ENCODE measurements at places on chromosomes 7 and 10. TPM values are rescaled to one million over a fixed set of nuclear protein-coding genes. Genes with fewer than 3 reads are reported as not detected.

DNA sequence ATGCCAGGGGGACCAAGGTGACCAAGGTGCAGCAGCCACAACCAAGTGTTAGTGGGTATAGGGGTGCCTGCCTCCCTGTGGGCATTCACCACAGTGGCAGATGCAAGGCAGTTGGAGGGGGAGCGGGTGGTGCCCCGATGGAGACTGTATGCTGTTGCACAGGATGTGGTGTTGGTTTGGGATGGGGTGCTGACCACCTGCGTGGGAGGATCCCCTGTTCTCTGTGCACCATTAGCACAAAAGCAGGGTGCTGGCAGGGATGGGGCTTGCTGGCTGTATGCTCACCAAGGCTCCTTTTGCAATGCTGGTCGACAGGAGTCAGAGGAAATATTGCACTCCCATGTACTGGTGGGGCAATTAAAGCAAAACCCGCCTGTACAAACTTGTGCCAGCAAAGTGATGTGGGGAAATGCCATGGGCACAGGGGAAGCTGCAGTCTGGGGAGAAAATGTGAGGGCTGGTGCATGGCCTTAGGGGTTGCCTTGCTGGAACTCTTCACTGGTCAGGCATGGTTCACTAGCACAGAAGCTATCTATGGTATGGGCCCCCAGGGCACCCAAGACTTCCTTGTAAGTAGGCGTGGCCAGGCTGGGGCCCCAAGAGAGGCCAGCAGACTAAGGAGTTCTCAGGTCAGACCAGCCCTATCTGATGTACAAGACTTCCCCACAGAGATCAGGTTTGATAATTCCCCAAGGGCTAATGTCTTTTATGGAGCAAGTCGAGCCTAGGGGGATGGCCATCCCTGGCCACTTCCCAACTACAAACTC, 51.9 kb upstream of the GNAT3 start:
- no peak for DNase-seq

- no peak for DNase-seq
These were observed 1.6 kb upstream of the ALOX5 start for GRCh38 chr10:45372251-45372951.

DNA sequence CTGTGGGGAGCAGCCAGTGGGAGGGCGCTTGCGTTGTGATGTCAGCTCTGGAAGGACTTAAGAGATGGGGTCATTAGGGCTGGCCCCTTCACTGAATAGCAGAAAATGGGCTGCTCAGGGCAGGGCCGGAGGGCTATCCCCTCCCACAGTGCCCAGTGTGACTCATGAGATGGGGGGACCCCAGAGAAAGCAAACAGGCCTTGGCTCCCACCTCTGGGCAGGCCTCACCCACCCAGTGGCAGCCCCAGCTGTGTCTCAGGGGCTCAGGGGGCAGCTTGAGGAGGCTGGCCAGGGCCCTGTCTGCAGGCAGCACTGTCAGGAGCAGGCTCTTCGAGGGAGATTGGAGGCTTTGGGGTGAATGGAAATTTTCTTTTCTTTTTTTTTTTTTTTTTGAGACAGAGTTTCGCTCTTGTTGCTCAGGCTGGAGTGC, 168.3 kb downstream of the SLIT1 start:
- DNase-seq: no peak

DNA sequence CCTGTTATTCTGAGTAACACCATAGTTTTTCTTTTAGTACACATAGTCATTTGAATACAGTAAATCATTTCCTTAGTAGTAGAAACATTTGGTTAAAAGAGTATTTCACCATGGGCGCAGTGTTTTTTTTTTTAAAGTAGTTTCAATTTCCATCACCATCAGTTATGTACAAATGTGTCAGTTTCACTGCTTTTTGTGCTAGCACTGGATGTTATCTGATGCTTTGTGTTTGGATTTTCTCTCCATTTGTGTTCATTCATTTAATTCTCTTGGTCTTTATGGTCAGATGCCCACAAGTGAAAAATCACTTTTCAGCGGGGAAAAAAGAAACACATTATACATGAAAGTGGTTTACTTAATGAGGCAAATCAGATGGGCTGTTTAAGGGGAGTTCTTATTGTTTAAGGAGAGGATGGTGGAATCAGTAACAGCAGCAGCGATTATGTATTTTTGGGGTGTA, 16.0 kb upstream of the HK1 start:
- no peak for DNase-seq

DNA sequence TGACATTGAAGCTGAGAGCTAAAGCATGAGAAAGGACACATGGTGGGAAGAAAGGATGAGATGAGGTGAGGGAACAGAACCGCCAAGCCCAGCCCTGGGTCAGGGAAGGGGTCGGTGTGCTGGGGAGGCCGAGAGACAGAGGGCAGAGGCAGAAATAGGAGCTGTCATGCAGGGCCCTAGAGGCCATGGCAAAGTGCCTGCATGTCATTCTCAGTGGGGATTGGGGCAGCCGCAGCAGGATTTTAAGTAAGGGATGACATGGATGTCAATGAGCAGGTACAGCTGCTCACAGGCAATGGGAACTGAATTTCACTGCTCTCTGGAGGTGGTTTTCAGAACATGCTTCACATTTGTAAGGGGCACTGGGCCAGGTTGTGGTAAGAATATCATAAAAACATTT, 227.4 kb downstream of the RAB11FIP2 start:
- DNase-seq: no peak

- no peak for DNase-seq
These were observed 145.2 kb upstream of the ANK3 start for GRCh38 chr10:60534761-60535389.

GRCh38 chr7:13981070-13981469, 8.4 kb downstream of the ETV1 start:
- DNase-seq: no peak

DNA sequence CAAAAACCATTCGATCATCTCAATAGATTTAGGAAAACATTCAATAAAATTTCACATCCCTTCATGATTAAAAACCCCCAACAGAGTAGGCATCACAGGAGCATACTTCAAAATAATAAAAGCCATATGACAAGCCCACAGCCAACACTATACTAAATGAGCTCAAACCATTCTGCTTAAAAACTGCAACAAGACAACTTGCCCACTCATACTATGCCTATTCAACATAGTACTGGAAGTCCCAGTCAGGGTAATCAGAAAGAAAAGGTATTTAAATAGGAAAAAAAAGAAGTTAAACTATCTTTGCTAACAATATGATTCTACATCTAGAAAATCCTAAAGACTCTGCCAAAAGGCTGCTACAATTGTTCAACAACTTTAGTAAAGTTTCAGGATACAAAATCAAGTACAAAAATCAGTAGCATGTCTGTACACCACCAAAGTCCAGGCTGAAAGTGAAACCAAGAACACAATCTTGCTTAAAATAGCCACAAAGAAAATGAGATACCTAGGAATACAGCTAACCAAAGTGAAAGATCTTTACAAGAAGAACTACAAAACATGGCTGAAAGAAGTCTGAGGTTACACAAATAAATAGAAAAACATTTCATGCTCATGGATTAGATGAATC, 882.6 kb downstream of the GRM8 start:
- no peak for DNase-seq

- DNase-seq: no peak
These were observed 196.3 kb downstream of the CDCA7L start for GRCh38 chr7:21749378-21749777.

DNA sequence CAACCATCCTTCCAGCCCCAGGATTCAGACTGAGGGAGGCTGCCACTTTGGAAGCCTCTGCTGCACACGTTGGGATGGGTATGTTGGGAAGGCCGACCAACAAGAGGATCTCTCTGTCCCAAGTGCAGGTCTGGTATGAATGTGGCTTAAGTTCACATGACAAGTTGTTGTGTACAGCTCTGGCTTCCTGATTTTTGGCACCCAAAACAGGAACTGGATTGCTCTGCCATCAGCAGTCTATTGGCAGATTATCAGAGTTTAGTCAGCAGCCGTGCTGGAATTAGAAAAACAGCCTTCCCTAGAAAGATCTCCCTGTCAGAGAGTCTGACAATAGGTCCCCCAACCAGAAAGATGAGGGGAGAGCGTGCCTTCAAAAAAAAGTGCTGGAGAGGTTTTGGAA, 66.9 kb downstream of the GOLGA7B start:
- no peak for DNase-seq

GRCh38 chr7:37211097-37211880, 237.4 kb downstream of the ELMO1 start:
- no peak for DNase-seq

DNA sequence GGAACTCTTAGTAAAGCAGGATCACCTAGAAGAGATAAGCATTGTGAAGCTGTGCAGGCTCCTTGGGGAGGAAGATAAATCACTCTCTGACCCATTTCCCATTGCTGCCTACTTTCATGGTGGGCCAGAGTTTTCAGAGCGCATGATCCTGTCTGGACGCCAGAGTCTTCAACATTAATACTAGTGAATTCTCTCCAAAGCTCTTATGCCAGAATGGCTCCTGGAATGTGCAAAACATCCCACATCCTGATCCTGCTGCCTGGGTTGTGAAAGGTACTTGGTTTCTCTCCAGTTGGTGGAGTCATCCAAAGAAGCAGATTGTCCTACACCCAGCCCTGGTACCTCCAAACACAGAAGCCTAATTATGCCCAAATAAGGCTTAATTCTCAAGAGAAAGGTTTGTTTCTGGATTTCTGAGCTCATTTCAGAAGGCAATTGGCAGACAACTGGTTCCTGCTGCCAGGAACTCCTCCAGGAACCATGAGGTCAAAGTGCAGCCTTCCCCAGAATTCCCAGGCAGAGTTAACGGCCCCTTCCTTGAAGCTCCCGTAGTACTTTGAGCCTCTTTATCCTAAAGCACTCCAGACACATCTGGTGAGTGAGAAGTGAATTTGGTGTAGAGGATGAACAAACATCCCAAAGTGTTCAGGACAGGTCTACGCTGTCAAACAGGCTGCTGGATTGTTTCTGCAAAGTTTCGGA, 495.2 kb downstream of the PLXNA4 start:
- DNase-seq: no peak

DNA sequence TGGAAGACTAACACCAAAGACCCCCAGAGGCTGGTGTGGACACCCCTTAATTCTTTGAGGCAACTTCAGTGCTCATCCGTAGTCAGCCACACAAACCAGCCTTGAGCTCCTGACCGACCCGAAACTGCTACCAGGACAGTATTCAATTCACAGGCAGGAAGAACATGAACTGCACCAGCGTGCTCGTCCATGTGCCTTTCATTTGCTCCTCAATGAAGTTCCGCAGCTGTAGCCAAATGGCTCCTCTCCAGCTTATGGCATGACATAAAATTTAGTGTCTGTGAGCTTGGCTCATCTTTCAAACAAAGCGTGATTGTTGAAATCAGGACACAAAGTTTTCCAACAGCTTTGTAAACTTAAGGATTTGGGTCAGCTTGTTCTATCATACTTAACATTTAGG, 144.1 kb upstream of the FAM171A1 start:
- DNase-seq: no peak

GRCh38 chr7:100681491-100682227, 8.1 kb downstream of the GNB2 start:
- DNase-seq: no peak

DNA sequence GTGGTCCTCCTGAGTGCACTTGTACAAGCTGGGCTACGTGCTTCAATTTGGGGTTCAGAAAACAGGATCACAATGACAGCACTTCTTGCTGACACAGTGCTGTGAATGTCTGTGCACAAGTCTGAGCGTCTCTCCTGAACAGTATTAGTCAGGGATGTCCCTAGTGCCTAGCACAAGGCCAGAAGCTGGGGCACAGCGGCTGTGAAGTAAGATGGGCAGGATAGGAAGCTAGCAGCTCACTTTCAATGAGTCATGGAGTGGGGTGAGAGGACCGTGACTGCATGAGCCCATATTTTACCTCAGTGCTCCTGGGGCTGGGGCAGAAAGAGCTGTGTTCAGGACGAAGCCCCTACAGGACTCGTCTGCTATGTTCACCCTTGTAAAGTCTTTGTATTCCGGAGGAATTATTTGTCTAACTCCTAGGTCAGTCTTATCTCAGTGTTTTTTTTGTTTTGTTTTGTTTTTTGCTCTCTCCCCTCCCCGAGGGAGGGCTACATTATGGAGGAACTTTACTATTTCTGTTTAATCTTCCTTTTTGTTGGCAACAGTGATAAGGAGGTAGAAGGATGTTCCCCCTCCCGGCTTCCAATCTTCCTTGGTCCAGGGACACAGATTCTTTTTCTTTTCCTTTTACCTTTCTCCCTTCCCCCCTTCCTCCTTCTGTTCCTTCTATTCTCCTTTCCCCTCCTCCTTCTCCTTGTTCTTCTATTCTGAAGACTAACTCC, 2.8 kb upstream of the LRMDA start:
- no peak for DNase-seq

DNA sequence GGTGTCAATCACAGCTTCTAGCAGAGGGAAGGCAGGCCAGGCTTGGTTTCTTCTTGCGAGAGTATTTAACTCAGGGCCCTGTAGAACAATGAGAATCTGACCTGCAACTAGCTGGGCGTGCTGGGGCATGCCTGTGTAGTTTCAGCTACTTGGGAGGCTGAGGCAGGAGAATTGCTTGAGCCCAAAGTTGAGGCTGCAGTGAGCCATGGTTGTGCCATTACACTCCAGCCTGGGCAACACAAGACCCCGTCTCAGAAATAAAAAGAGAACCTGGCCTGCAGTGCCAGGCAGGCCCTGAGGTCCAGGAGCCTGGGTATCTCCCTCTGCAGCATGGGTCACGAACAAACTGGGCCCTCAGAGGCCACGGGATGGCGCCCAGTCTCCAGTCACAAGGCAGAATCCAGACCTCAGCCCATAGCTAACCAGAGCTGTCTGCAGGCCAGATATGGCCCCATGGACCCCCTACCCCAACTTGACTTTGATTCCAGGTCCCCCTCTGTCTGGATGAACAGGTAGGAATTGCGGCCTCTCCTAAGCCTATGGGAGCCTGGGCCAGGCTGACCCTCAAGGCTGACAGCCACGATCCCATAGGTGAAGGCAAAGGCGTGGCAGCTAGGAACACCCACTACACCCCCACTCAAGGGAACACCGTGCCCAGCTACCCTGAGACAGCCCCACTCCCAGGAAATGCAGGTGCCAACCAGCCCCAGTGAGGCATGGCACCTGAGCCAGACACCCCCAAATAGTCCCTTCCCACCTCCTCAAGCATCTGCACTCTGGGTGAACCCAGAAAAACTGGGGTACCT, 102.7 kb upstream of the TNRC18 start:
- DNase-seq: no peak

DNA sequence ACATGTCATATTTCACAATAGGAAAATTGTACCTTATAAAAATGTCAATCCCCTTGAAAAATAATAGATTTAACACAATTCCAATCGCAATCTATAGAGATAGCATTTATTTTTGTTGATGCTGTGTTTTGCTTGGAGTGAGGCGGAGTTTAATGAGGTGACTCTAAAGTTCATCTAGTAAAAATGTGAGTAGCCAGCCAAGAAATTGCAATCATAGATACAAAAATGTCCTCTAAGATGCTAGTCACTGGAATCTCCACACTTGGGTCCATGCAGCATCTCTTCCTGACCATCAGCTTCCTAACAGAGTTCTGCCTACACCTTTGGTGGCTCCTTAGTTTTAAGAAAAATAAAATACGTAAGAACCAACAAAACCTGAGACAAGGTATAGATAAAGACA, 44.9 kb downstream of the GLI3 start:
- DNase-seq: no peak

GRCh38 chr7:79185605-79186004, 267.9 kb downstream of the MAGI2 start:
- no peak for DNase-seq

- DNase-seq: no peak
These were observed 83.5 kb downstream of the ADK start for GRCh38 chr10:74234569-74234968.

TBX20 gene
- total RNA-seq: not detected

BTBD16 gene
- not detected for total RNA-seq

CYP2W1 gene
- total RNA-seq: not detected

C10orf62 gene
- not detected for total RNA-seq

ACTL6B gene
- not detected for total RNA-seq

SFXN4 gene
- 22.4 TPM for total RNA-seq

PRPS1L1 gene
- total RNA-seq: not detected

OPN4 gene
- not detected for total RNA-seq

ANKRD30A gene
- total RNA-seq: not detected

All from natural killer cell treated with Interleukin-12 subunit alpha and Interleukin-12 subunit beta and Interleukin-15 and Interleukin-18, amount 100 ng/mL, for 72 hours (primary cell).